ENCODE measurements at places on chromosomes 7 and 10.

DNA sequence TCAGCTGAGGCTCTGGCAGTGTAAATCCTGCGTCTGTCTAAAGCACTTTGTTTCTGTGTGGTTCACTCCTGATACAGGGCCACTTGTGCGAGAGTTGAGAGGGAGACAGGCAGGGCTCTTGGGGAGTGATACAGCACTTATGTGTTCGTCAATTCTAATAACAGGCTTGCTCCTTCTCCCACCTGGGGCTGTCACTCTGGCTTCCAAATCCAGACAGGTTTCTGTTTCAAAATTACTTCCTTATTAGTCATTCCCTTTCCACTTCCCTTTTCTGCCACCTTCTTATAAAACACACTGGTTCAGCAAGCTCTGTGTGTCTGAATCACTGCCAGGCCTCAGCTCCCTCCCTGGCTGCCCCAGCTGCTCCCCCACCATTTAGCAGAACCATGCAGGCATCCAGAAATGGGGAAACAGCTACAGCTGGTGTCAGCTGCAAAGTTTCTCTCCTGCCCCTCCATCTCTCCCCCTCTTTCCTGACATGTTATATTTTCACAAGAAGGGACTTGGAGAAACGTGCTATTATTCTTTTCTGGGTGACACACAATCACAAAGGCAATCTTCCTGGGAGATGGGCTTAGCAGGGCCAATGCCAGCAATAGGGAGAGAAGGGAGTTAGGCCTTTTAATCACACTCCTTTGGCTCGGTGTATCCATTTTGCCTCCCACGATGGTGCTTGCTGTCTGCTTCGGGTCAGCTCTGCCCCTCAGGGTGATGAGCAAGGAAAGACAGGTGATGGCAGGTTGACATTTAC, 58.4 kb upstream of the ZNRF2 start:
- no peak for DNase-seq

GRCh38 chr7:120114626-120115025, 158.3 kb upstream of the KCND2 start:
- no peak for DNase-seq

GRCh38 chr7:2908103-2908683, 64.1 kb upstream of the GNA12 start:
- DNase-seq: no peak

- DNase-seq: no peak
Observed at GRCh38 chr10:64374346-64374745, 853.1 kb downstream of the REEP3 start.

DNA sequence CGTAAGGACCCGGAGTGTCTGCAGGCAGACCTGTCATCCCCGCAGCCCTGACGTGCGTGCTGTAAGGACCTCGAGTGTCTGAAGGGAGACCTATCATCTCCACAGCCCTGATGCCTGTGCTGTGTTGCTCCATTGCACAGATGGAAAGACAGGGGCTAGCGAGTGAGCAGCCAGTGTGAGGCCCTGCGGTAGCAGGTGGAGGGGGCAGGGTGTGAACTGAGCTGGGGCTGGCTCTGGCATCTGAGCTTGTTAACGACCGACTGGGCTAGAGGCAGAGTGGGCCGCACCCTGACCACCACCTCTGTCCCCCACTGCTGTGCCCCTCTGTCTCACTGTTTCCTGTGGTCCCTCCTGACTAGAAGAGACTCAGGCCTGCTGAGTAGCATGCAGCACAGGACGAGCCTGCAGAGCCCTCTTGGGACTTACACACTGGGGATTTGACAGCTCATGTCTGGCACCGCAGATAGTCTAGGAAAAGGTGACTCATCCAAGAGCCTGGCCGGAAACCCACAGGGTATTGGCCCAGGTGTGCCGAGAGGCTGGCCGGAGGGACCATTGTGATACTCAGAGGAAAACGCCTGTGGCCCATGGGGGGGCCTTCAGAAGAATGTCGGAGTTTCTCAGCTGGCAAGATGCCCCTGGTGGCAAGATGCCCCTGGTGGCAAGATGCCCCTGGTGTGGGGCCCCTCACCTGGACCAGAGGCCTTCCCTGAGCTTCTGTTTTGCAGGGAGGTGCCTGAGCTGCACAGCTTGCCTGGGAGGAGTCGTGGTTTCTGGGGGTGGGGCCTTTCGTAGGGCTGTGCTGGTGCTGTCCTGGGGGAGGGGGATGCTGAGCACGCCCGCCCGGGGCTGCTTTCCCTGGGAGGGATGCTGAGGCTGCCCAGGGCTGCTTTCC, 34.3 kb downstream of the INPP5A start:
- DNase-seq: peak; percentile 67

DNA sequence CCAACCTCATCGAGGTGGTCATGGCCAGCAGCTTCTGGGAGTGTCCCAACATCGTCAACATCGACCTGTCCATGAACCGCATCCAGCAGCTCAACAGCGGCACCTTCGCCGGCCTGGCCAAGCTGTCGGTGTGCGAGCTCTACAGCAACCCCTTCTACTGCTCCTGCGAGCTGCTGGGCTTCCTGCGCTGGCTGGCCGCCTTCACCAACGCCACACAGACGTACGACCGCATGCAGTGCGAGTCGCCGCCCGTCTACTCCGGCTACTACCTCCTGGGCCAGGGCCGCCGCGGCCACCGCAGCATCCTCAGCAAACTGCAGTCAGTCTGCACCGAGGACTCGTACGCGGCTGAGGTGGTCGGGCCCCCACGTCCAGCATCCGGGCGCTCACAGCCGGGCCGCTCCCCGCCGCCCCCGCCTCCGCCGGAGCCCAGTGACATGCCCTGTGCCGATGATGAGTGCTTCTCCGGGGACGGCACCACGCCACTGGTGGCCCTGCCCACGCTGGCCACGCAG, 75.0 kb downstream of the ELFN1 start:
- no peak for DNase-seq

DNA sequence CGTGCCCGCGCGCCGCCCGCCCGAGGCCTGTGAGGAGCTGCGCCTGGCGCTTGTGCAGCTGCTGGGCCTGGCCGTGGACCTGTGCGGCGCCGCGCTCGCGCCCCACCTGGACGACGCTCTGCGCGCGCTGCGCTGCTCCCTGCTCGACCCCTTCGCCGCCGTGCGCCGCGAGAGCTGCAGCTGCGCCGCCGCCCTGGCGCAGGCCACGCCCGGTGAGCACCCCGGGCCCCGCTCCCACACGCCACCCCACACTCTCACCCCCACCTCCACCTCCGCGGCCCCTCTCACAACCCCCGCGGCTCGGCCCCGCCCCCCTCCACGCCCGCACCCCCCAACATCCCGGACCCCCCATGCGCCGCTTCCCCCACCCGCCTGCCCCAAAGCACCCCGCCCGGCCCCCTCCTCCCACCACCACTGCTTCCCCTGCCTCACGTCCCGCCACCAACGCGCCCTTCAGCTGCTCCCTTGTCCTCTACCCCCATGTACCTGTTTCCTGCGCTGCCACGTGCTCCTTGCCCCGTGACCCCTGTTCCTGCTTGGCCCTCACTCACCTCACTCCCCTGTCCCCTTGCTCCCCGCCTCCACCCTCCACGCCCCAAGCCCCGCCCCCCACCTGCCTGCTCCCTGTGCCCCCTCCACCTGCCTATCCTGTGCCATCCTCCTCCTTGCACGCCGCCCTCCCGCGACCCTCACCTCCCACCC, at the start of gene PRKAR1B:
Gene PRKAR1B, minus strand, starts transcription at position 178 of the 702 bp plus-strand sequence. CDS start 15,776 bp downstream, outside the sequence.
- peak; percentile 85 for DNase-seq

DNA sequence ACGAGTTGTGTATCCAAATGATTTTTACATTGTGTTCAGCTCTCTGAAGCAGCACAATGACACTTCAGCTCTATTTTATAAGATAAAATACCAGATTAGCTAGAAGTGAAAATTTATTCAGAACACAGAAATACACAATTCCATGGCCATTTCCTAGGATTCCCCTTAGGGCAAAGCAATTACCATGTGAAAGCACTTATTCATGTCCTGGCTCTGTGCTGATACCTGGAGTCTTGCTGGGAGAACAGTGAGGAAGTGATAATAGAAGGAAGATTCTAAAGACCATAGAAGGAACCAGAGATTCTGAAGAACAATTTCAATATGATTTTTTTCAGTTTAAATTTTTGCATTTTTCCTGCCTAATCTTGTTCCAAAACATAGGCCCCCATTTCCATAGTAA, 657.4 kb upstream of the ZWINT start:
- DNase-seq: no peak

GRCh38 chr7:52017802-52018679, 701.4 kb upstream of the COBL start:
- peak; percentile 32 for DNase-seq

- no peak for DNase-seq
Observed at GRCh38 chr10:99832439-99832838, 50.0 kb downstream of the ABCC2 start.

DNA sequence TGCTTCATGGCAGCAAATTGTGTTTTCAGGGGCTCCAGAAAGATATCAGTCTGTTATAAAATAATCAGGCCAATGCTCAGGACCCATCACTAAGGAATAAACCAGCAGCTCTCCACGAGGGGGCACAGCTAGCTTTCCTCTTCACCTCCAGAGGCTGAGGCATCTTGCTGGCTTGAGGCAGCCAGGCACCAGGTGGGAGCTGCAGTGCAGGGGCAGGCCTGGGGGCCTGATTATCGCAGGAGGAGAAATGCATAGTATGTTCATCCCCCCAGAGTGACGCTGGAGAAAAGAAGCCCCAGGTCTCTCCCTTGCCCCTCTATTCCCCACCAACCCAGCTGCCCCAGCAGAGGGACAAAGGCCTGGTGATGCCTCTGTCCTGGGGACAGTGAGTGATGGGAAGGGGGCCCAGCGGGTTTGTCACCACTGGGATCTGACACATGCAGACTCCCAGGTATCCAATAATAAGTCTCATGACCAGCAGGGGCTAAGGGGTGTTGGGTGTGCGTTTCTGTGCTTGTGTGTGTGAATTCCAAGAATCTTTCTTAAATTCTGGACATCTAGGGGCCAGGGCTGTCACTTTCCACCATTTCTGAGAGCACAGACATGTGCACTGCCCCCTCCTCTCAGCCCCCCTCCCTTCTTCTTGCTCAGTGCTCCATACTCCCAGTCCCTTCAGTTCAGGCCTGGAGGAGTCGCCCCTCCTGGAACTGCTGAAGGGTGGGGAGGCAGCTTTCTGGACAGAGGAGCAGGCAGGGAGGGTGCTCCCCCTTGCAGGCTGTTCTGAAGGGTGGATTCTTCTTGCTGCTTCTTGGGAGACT, 128.1 kb upstream of the FAM20C start:
- peak; percentile 75 for DNase-seq

DNA sequence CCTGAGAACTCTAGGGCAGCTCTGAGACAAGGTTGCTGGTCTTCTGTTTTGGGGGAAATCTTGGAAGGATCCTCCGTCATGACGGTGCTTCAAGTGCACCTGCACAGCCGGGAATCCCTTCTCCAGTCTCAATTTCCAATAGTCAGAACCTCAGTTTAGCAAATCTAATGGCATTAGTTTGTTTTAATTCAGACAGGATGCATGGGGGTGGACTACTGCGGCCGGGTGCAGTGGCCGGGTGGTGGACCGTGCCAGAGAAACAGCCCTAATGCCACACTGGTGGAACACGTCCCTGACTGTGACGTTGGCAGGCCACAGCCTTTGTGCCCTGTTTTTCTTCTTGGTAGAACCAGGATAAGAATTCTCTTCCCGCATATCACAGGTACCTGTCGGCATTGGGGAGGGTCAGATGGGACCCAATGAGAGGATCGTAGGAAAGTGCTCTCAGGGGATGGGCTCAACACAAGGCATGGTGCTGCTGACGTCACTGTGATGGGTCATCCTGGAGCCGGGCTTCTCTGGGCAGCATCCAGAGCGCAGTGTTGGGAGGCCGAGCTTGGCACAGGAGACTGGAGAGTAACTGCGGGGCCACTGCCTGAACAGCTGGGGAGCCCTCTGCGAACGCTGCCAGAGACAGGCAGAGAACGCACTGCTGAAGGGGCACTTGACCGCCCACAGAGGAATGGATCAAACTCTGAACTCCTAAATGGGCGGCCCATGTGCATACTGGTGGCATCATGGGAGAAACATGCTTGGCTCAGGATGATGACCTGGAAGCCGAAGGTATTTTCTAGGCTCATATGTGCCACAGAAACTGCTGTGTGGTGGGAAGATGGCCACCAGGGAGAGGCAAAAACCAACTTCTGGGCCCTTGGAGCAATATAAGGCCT, 313.8 kb upstream of the SHH start:
- no peak for DNase-seq

DNA sequence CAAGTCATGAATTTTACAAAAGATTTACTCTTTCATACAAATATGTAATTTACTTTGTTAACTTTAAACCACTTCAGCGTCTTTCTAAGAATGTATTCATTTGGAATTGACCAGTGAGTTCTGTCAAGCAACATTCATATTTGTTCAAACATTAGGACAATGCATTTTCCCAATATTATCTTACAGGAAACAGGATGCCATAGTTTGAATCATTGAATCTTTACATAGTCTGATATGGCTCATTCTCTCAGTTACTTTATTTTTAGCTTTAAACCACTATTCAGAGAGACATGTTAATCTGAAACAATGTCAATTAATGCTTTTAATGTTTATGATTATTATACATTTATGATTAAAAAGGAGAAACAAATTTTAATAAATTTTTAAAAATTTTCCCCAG, 21.1 kb upstream of the MEOX2 start:
- no peak for DNase-seq

DNA sequence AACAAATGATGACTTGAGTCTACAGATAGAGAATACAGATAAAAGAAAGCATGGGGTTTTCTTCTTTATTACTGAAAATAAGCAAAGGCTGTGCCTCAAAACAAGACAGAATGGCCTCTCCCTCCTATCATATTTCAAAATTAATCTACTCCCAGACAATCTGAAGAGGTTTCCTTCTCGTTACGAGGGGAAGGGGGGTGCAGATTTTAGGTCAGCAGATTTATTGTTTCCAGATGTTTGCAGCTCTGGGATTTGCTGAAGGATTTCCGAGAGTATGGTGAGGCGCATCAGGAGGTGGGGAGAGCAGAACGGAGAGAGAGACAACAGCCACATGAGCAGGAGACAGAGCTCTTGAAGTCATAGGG, 89.8 kb downstream of the KIAA1549 start:
- no peak for DNase-seq

- no peak for DNase-seq
Observed at GRCh38 chr10:44956717-44957706, 2.6 kb upstream of the RASSF4 start.

DNA sequence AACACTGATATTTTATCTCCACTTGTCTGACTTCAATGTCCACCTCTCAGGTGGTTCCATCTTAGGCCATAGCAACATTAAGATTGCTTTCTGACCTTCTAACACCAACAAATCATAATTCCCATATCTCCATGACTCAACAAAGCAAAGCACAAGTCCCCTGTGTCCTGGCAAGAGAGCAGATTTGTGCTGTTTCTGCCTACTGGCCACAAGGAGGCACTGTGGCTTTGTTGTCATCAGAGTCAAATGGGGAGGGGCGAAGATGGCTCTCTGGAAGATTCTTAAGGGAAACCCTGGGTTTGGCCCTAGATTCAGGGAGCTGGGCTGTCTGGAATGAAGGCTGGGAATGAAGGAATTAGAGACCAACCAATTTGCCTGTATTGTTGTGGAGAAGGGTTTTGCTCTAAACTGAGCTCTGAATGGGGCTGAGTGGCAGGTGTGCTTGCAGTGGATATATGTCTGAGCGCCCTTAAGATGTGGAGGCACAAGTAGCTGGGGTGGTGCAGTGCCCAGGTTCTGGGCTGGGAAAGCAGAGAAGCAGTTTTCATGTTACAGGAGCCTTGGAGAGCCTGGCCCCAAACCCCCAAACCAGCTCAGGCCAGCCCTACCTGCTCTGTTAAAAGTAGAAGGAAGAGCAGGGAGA, 154.8 kb upstream of the PRSS58 start:
- DNase-seq: peak; percentile 70

- DNase-seq: no peak
Observed at GRCh38 chr10:86391986-86392722, 25.6 kb upstream of the GRID1 start.

Data from D341Med (cell line).